Epithelial cell of alveolus of lung (primary cell): ENCODE measurements at places on chromosomes 3 and 15. TPM values are rescaled to one million over a fixed set of nuclear protein-coding genes. Genes with fewer than 3 reads are reported as not detected.

CLDN18 gene
- not detected in 2 replicates for total RNA-seq

ACKR4 gene
- total RNA-seq = not detected in 2 replicates

BCL2A1 gene
- total RNA-seq = 2.6 and 3.9 TPM in 2 replicates

CLDN16 gene
- total RNA-seq = 0.26 TPM in 1 of 2 replicates, not detected in the other

SEMA3G gene
- 0.13 and 0.40 TPM in 2 replicates for total RNA-seq

GHSR gene
- total RNA-seq = not detected in 2 replicates

GOLGA8S gene
- total RNA-seq = not detected in 2 replicates

CPN2 gene
- not detected in 2 replicates for total RNA-seq

FOXL2NB gene
- 0.78 TPM in 1 of 2 replicates, not detected in the other for total RNA-seq

GOLGA6B gene
- total RNA-seq = not detected in 2 replicates

RNF123 gene
- 21.9 and 32.0 TPM in 2 replicates for total RNA-seq

ZCWPW2 gene
- 0.39 and 0.40 TPM in 2 replicates for total RNA-seq

DCP1A gene
- 11.9 and 18.4 TPM in 2 replicates for total RNA-seq

TLR9 gene
- not detected in 2 replicates for total RNA-seq
